ENCODE measurements at places on chromosomes 3 and 15. TPM values are rescaled to one million over a fixed set of nuclear protein-coding genes. Genes with fewer than 3 reads are reported as not detected.

DNA sequence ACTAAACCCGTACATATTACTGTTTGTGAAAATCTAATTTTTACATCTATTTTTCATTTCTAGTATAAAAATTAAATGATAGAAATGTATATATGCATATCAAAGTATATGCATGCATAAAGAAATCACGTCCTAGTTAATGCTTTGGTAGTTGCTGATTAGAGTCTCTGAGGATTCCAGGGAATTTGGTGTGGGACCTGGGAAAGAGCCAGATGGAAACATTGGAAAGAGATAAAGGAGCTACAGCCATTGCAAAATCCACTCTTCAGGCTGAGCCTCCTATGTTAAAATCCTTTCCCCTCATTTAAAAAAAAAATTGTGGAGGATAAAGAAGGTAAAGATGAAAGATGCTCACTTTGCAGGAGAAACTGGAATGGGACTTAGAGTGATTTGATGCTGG, 134.1 kb downstream of the SRGAP3 start:
- no peaks in the 10 kb centered on the region for H3K4me1 ChIP-seq
- H3K4me3 ChIP-seq: no peak overlapping the region
- H3K36me3 ChIP-seq: no peaks in the 10 kb centered on the region
- no peak overlapping the region for H3K27ac ChIP-seq

GRCh38 chr15:68623301-68623892, 44.6 kb downstream of the CORO2B start:
- H3K4me1 ChIP-seq: no peaks in the 10 kb centered on the region
- H3K27me3 ChIP-seq: peaks cover 2% of the 10 kb centered on the region
- no peak overlapping the region for H3K27ac ChIP-seq
- no peak for DNase-seq
- no peak overlapping the region for H3K4me3 ChIP-seq
- H3K36me3 ChIP-seq: no peaks in the 10 kb centered on the region

The NEDD4 gene
- total RNA-seq: 29.1 TPM

DNA sequence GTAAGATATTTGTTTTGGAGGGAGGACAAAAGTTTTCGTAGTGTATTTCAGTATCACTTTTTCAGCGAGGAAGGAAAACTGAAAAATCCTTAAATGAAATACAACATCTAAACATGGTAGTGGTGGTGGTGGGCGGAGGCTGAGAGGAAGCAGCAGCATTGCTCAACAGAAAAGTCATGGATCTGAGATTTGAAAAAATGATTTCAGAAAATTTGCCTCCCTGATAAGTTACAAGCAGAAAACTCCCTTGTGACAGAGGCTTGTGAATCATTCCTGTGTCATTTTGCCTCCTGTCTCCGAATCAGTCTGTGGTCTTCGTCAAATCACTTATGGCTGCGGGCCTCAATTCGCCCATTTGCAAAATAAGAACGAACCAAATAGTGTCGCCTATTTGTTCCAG, 965 bp upstream of the CRBN start:
- DNase-seq: no peak
- H3K4me3 ChIP-seq: no peak overlapping the region
- H3K4me1 ChIP-seq: peaks cover 40% of the 10 kb centered on the region
- H3K27me3 ChIP-seq: no peaks in the 10 kb centered on the region
- H3K27ac ChIP-seq: no peak overlapping the region

DNA sequence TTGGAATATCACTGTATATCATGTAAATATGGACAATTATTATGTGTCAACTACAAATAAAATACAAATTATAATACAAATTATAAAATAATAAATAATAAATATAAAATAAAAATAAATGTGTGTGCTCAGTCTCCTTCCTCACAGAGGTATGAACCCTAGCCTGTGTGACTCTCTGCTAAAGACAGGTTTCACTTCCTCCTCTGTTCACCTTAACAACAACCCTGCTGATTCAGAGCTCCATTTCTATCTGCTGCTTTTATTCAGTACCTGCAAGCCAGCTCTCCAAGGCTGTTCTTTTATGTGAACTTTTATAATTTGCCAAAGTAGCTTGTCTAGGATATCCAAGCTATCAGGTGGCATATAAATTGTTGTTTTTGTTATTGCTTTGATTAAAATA, 610.7 kb upstream of the GRM7 start:
- no peak overlapping the region for H3K4me3 ChIP-seq
- DNase-seq: no peak
- H3K27ac ChIP-seq: no peak overlapping the region
- H3K4me1 ChIP-seq: no peaks in the 10 kb centered on the region
- no peaks in the 10 kb centered on the region for H3K36me3 ChIP-seq

DNA sequence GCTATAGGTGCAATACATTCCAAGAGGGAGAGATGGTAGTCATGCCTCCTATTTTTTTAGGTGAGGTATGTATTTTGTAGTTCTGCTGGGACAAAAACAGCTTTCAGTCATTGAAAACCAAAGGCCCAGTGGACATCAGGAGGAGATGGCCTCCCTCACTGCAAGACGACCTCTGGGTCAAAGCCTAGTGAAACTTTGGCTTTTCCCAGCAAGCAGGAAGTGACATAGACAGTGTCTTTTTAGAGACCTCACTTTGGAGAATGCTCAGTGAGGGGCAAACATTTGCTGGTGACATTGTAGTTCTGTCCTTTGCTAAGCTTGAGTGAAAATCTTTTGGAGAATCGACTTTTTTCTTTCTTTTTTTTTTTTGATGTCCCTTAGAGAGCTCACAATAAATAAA, 27.3 kb downstream of the LIPC start:
- DNase-seq: no peak
- no peak overlapping the region for H3K27ac ChIP-seq
- H3K36me3 ChIP-seq: no peaks in the 10 kb centered on the region
- H3K4me3 ChIP-seq: no peak overlapping the region
- peaks cover 69% of the 10 kb centered on the region for H3K4me1 ChIP-seq

The STRA6 gene
- not detected for total RNA-seq

DNA sequence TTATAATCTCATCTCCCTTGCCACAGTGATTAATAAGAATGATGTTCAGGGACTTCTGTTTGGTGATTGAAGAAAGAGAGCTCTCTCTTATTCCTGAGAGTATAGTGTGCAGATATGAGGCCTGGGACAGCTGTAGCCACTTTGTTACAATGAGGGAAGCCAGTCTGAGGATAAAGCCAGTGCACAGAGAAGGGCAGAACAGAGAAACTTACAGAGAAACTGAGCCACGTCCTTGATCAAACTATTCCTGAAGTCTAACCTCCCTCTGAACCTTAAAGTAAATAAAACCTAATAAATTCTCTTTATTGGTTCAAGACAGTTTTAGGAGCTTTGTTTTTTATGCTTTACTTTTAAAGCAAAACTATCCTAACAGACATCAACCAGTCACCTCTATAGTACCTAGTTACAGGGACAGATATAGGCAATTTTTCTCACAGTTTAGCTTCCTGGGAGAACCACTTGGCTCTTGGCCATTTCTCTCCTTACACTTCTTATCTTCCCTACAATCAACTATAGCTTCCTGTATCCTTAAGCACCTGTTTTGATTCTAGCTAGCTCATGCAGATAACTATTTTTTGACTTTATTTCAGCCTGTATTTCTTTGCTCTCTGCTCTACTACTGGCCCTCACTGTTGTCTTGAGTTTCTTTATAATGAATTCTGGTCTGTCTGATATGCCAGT, 284.4 kb downstream of the SHQ1 start:
- DNase-seq: no peak
- no peaks in the 10 kb centered on the region for H3K36me3 ChIP-seq
- H3K27me3 ChIP-seq: no peaks in the 10 kb centered on the region
- no peaks in the 10 kb centered on the region for H3K4me1 ChIP-seq
- no peak overlapping the region for H3K4me3 ChIP-seq

DNA sequence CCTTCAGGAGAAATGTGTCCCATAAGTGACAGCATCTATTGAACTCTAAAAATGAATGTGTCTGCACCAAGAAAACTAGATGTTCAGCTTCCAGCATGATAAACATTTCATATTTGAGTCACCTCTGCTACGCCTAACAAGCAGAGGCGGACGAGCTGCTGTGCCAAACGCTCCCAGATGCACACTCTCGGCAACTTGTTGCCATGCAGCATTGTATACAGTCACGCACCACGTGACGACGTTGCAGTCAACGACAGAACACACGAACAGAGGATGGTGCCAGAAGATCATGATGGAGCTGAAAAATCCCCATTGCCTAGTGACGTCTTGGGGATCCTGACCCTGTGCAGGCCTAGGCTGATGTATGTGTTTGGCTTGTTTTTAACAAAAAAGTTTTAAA, 137.5 kb downstream of the XXYLT1 start:
- no peak overlapping the region for H3K27ac ChIP-seq
- no peaks in the 10 kb centered on the region for H3K27me3 ChIP-seq
- peaks cover 18% of the 10 kb centered on the region for H3K4me1 ChIP-seq
- H3K4me3 ChIP-seq: no peak overlapping the region

DNA sequence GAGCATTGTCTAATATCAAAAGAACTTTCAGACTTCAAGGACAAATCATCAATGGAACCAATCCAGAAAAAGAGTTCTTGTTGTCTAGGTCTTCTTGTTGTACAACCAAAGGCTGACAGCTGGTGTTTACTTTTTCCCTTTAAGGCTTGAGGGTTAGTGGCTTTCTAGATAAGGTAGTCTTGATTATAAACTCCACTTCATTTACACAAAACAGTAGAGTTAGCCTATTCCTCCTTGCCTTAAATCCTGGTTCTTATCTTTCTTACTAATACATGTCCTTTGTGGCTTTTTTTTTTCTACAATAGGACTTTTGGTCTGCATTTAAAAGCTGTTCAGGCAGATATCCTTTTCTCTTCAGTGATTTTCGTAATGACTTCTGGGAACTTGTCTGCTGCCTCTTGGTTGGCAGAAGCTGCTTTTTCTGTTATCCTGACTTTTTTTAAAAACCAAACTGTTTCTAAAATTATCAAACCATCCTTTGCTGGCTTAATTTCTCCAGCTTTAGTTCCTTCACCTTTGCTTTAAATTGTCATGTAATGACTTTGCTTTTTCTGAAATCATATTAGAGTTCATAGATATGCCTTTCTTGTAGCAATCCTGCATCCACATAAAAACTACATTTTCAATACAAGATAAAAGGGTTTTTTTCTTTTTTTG, 44.8 kb downstream of the STRIT1 start:
- DNase-seq: no peak
- no peaks in the 10 kb centered on the region for H3K36me3 ChIP-seq
- H3K27me3 ChIP-seq: no peaks in the 10 kb centered on the region

GRCh38 chr15:38709196-38709595, 144.6 kb upstream of the RASGRP1 start:
- H3K27ac ChIP-seq: no peak overlapping the region
- H3K36me3 ChIP-seq: no peaks in the 10 kb centered on the region
- H3K27me3 ChIP-seq: no peaks in the 10 kb centered on the region
- no peak overlapping the region for H3K4me3 ChIP-seq

GRCh38 chr15:57319226-57319918, 56.9 kb upstream of the CGNL1 start:
- H3K27me3 ChIP-seq: no peaks in the 10 kb centered on the region
- no peak overlapping the region for H3K27ac ChIP-seq
- no peak for DNase-seq
- H3K4me3 ChIP-seq: no peak overlapping the region

The ERICH6 gene
- total RNA-seq: not detected

The PCLAF gene
- 118 TPM for total RNA-seq

GRCh38 chr3:184914628-184915027, 102.7 kb downstream of the VPS8 start:
- no peak overlapping the region for H3K4me3 ChIP-seq
- no peak for DNase-seq
- H3K27me3 ChIP-seq: no peaks in the 10 kb centered on the region
- H3K4me1 ChIP-seq: no peaks in the 10 kb centered on the region
